T follicular helper cell (primary cell): ENCODE measurements at places on chromosomes 11 and 22.

- no peak for DNase-seq
Measured at GRCh38 chr22:30375312-30375849, 11.8 kb downstream of the RNF215 start.

GRCh38 chr11:125132071-125132470 is 20.6 kb upstream of the TMEM218 start:
- no peak for DNase-seq

DNA sequence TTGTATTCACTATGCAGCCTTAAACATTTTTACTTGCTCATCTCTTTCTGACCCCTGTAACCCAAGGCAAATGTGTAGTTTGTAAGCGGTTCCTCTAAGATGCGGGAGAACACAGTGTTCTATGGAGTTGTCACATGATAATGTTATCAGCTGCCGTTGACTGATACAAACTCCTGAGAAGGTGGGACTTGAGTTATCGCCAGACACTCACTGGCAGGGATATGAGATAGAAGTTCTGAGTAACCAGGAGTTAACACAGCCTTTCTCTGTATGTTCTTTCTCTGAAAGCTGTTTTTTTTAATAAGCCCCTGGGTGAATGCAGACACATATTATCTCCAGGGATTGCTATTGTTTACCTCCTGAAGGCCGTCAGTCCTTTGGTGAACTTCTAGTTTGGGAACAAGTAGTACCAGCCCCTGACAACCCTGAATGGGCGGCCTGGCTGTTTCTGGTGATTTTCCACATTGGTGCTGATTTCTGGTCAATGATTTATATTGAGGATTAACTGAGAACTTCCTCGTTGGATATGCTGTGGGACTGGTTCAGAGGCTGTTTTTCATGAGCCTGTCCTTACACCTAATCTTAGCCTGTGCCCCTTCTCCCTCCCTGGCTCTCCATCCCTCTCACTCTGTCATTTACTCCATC is 155.3 kb upstream of the RASSF10 start:
- DNase-seq = no peak

GRCh38 chr11:117143390-117143789 is 697 bp upstream of the PAFAH1B2 start:
- DNase-seq = no peak

GRCh38 chr11:118144301-118145268 is 8.0 kb downstream of the SCN4B start:
- no peak for DNase-seq

DNA sequence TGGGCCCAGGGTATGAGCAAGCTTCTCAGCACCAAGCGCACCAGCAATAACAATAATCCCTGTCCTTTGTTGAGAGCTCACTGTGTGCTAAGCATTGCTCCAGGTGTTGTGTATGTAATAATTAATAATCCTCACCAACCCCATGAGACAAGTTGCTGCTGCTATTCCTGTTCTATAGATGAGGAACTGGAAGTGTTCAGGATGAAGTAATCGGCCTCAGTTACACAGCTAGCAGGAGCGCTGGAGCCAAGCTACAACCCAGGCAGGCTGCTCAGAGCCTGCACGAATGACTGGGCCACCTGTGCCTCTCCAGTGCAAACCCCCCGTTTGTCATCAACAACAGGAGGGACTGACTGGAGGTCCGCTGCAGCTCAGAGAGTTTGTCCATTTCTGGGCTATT is 35.2 kb upstream of the CECR2 start:
- no peak for DNase-seq

DNA sequence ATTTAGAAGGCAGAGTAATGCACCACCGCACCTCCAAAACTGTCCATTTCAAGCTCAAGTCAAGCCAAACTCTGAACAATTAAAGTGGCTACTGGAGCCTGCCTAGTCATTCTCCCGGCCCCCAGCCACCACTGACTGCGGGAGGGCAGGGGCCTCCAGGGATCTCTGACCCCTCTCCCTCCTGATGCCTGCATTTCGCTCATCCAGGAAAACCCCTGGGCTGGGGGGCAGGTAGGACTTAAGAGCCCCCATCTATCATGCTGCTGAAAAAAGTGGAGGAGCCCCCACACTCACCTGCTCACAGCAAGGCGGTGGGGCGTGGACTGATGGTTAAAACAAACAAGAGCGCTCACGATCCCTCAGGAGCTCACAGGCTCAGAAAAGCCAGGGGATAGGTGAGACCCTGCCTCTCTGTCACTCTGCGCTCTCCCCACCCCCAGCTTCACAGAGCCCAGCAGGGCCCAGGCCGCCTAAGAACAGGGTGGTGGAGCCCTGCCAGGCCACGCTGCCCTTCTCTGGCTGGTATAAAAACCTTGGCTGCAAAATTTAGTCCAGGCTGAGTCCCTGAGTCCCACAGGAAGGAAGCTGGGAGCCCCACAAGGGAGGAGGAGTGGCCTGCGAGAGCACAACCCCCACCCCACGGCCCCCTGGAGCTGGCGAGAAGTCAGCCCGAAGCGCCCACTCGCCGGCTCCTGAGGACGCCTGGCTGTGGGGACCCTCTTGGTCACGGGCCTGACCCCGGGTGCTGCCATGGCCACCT is 21.0 kb upstream of the MOB2 start:
- DNase-seq = no peak

- DNase-seq = peak; percentile 55
Measured at GRCh38 chr11:62546244-62546928, at the start of gene AHNAK. AHNAK (minus strand) TSS chr11:62546806; CDS start chr11:62536098, 10,708 bp downstream.

DNA sequence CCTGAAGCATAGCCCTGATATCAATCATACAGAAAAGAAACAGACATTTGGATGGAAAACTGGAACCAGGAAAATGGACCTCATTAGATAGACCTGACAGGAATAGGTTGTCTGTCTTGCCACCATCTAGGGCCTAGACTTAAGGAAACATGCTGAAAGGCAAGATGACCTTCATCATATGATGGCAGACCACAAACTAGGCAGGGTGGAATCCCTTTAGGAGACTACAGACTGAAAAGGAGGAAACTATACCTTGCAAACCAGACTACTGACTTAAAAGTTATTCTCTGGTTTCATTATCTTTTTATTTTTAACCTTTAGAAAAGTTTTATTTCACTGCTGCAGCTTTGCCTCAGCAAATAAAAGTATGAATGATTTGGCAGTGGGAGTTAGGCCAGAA is 20.3 kb downstream of the SBF2 start:
- no peak for DNase-seq

GRCh38 chr22:41695211-41695610 is 4.1 kb upstream of the MEI1 start:
- no peak for DNase-seq

DNA sequence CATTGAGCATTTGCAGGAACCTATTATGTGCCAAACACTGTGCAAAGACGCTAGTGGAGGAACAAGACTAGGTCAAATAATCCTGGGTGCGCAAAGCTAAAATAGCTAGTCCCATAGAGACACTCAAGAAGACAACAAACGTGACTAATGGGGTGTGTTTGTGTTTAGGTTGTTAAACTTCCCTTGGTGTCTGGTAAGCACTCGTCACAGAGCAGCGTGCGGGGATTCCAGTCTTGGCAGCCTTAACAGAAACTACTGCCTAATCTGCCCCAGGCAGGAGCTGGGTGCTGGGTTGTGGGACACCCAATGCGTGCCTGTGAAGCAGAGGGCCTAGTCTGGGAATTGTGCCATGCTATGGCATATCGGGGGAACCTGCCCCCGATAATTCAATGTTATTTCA is 10.8 kb upstream of the CALCB start:
- DNase-seq = no peak

- DNase-seq = peak; percentile 44
Measured at GRCh38 chr11:68002938-68003845, 705 bp downstream of the UNC93B1 start.

- DNase-seq = no peak
Measured at GRCh38 chr11:45333001-45333971, 47.1 kb upstream of the SYT13 start.
